ENCODE measurements at places on chromosomes 3 and 15. TPM values are rescaled to one million over a fixed set of nuclear protein-coding genes. Genes with fewer than 3 reads are reported as not detected.

ZPLD1 gene
- total RNA-seq = 0.10 TPM

C2CD4B gene
- total RNA-seq = 2.8 TPM

GRAMD1C gene
- 11.1 TPM for total RNA-seq

SLC6A20 gene
- not detected for total RNA-seq

KIF15 gene
- 0.83 TPM for total RNA-seq
